ENCODE measurements at places on chromosomes 2 and 18.

GRCh38 chr2:23427350-23427749 is 42.4 kb downstream of the KLHL29 start:
- no peak for DNase-seq

DNA sequence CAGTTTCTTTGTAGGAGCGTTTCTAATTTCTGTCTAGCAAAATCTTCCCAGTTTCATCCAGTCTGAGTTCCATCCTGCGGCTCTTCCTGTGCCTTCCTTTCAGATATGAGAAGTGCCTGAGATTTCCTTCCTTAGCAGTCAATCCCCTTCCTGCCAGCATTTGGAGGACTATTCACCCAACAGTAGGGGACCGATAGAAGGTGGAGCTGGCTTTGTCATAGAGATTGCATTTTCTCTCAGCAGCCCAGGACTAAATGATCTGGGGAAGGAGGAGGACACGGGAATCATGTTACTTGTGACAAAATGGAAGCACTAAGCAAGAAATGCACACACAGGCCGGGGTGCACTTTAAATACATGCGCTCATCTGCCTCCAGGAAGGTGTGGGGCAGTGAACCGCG is 5.6 kb upstream of the SMIM21 start:
- no peak for DNase-seq

DNA sequence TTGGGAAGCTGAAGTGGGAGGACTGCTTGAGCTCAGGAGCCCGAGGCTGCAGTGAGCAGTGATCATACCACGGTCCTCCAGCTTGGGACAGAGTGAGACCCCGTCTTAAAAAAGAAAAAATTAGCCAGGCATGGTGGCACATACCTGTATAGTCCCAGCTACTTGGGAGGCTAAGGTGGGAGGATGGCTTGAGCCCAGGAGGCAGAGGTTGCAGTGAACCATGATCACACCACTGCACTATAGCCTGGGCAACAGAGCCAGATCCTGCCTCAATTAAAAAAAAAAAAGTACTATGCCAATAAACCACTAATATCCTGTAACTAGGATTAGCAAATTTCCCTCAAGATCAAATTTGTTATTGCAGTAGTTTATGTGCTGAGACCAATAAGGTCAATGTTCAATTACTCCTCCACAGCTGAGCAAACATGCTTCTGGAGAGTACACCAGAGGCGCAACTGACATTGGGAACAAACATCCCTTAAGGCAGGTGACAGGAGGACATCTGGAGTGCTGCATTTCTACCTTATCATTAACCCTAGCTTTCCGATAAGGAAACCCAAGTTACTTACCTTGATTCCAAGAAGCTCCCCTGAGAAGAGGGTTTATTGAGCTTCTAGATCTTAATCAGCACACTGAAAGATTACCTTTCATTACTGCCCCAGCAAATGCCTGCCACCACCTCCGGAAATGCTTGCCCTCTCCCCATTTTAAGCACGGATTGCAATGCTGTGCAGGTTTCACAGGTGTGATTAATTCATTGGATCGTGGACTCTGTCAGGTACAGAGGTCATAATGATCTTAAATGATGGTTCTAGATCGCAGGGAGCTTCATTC is 26.2 kb downstream of the MGAT4A start:
- no peak for DNase-seq

GRCh38 chr2:157413326-157414035 is 30.4 kb downstream of the CYTIP start:
- peak; percentile 43 for DNase-seq

DNA sequence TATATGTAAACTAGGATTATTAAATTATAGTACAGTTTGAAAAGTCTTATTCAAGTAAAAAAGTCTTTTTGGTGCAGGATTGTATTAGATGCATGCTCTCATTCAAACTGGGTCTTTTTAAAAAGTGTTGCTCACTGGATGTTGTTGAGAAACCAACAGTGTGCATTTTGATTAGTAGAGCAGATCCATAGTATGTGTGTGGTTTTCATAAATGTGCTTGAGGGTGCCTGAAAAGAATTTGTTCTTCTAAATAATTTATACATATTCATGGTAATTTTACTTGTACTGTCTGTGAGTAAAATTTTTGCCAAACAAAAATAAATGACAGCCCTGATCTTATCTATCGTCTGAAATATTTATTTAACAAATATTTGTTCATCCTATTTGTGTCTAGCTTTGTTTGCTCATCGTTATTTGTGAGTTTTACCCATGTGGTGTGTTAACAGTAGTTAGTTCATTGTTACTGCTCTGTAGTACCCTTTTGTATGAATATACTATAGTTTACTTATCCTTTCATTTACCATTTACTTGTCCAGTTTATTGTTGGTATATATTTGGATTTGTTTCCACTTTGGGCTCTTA is 50.4 kb downstream of the PTPN4 start:
- DNase-seq: no peak

DNA sequence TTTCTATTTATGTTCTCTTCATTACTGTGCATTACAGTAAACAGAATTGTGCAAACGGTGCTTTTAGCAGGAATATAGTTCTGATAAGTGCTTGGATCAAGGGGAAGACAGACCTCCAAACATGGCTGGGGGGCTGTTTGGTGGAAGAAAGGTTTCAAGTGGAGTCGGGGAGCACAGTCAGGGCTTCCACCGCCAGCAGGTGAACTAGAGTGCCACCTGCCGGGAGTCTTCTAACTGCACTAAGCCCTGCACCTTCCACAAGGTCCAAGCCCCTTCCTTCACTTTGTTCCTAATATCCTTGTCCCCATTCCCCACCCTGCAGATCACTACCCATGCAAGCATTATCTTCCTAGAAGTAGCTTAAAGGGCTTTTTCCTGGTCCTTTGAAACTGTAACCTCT is 11.1 kb downstream of the ONECUT2 start:
- DNase-seq: no peak

DNA sequence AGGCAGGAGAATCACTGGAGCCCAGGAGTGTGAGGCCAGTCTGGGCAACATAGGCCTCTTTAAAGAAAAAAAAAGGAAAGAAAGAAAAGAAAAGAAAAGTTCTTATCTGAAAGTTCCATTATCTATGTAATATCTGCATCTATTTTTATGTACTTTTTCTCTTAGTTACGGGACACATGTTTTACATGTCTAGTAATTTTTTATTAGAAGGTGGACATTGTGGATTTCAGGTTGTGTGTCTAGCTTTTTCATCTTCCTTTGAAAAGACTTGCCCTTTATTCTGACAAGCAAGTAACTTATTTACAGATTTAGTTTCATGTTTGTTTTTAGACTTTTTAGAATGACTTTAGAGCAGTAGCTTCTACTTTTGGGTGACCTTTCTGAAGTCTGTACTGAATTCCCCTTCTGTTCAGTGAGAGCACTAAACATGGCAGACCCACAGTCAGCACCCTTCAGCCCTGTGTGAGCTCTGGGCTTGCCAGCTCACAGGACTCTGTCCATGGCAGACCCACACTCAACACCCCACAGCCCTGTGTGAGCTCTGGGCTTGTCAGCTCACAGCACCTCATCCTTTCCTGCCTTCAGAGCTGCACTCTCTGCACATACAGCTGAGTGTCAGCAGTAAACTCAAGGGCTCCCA is 17.5 kb downstream of the TRAPPC12 start:
- DNase-seq: no peak

GRCh38 chr2:158243392-158243791 is 141.7 kb downstream of the UPP2 start:
- DNase-seq: no peak

DNA sequence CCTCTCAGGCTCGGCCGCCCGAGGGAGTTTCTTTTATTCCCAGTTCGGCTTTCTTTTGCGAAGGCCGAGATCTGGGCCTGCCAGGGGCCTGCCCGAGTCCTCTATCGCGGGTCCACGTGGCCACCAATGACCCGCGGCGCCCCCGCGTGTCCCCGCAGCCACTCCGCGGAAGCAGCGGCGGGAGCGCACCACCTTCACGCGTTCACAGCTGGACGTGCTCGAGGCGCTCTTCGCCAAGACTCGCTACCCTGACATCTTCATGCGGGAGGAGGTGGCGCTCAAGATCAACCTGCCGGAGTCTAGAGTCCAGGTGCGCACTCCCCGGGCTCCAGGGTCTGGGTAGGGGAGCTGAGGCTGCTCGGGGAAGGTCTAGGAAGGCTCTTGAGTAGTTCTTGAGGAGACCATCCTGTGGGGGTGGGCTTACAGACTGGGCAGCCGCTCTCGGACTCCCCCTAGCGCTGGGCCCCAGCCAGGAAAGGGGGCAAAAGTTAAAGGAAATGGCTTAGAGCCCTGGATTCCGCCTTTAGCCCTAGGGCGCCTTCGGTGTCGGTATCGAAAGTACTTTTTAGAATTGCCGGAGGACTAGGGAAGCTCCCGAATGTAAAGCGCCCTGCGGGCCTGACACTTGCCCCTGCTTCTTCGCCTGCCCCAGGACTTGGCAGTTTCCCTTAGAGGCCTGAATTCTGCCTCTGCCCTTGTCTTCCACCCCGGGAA is 3.4 kb downstream of the OTX1 start:
- DNase-seq: peak; percentile 62

DNA sequence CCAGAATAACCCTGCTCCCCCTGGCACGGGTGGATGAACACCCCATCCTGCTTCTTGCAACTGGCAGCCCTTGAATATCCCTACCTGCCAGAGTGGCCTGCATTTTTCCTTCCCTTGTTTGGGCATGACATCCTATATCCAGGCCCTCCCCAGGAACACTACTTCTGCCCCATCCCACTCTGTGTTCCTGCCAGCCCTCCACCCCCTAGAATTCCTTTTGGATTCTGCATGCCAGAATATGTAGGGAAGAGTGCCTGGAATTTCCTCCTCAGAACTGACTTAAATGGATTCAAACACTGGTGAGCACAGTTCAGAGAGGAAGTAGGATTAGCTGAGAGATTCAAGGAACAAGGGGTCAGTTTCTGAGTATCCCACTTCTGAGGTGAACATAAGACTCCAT is 123.5 kb upstream of the PELI1 start:
- DNase-seq: no peak

GRCh38 chr2:241048149-241048948 is 49.9 kb downstream of the SNED1 start:
- no peak for DNase-seq
